ENCODE measurements at places on chromosomes 1 and 21.

GRCh38 chr1:110672001-110672752, 2.6 kb downstream of the KCNA3 start:
- peak; percentile 61 for DNase-seq

- DNase-seq: no peak
Measured at GRCh38 chr1:43067233-43067745, 104.8 kb downstream of the EBNA1BP2 start.

DNA sequence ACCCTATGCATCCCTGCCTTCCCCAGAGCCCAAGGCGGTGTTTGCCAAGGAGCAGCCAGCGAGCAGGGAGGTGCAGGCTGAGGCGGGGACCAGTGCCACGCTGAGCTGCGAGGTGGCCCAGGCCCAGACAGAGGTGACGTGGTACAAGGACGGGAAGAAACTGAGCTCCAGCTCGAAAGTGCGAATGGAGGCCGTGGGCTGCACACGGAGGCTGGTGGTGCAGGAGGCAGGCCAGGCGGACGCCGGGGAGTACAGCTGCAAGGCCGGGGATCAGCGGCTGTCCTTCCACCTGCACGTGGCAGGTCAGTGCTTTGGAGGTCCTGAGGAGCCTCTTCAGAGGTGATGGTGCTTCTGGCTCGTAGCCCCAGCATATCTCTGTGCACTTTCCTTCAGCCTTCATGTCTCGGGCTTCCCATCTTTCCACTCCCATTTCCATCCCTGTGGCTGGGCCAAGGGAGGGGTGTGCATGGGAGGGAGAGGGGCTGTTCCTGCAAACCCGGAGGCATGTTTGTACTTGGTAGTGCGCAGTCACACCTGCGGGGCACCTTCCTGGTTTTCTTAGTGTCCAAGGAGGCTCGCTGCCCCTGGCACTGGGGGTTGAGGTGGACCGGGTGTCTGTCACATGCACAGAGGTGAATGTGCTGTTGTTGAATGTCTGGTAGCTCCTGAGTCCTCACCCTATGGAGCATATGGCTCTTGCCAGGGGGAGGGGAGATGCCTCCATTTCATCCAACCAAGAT, 56.4 kb downstream of the OBSCN start:
- DNase-seq: no peak

- DNase-seq: no peak
Measured at GRCh38 chr1:182785181-182785580, 4.4 kb upstream of the NPL start.

- no peak for DNase-seq
Measured at GRCh38 chr1:17629460-17629859, 90.0 kb downstream of the ARHGEF10L start.

DNA sequence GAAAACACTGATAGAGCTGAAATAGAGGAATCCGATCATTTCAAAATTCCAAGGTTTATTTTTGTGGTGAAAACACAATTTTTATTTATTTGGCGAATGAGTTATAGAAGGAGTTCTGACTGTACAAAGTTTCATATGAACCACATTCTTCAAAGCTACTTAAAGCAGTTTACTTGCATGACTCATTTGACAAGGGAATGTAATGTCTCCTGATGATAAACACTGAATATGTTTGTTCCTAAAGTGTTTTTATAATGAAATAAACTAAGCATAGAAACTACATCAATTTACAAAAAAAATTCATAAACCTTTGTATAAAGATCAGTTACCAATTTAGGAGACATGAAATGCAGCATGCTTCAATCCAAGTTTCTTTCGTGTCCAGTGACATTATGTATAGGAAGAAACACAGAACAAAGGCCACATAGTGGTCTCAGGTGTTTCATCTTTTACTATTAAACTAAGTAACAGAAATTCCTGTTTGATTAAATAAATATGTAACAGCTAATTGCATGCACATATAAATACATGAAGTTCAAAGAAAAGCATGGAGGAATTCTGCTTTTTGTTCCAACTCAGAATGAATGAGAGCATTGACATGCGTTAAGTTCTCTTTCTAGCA, 2.5 kb downstream of the PRKACB start:
- DNase-seq: no peak

- no peak for DNase-seq
Measured at GRCh38 chr1:100921110-100921706, 25.3 kb downstream of the SLC30A7 start.

DNA sequence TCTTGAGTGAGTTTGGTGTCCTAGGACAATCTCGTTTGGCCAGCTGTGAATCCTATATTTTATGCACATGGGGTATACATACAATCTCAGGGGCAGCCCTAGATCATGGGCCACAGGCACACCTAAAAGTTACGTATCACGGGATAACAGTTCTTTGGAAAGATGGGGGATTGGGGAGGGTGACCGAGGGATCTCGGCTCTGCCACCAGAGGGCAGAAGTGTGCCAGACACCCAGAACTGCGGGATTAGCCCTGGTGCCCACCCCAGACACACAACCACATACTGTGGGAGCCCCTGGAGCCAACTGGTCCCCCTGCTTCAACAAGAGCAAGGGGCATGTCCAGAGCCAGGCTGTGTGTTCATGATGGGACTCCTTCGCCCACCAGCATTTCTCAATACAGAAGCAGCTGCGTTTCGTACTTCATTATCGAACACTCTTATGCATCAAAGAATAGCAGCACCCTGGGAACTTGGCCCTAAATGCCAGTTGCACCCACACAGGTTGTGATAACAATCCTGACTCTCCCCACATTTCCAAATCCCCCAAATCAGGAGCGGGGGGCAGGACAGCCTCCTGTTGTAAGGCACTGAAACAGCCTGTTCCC, 37.4 kb downstream of the TMCO4 start:
- no peak for DNase-seq

GRCh38 chr1:17759114-17759513, 4.0 kb downstream of the ACTL8 start:
- DNase-seq: no peak

DNA sequence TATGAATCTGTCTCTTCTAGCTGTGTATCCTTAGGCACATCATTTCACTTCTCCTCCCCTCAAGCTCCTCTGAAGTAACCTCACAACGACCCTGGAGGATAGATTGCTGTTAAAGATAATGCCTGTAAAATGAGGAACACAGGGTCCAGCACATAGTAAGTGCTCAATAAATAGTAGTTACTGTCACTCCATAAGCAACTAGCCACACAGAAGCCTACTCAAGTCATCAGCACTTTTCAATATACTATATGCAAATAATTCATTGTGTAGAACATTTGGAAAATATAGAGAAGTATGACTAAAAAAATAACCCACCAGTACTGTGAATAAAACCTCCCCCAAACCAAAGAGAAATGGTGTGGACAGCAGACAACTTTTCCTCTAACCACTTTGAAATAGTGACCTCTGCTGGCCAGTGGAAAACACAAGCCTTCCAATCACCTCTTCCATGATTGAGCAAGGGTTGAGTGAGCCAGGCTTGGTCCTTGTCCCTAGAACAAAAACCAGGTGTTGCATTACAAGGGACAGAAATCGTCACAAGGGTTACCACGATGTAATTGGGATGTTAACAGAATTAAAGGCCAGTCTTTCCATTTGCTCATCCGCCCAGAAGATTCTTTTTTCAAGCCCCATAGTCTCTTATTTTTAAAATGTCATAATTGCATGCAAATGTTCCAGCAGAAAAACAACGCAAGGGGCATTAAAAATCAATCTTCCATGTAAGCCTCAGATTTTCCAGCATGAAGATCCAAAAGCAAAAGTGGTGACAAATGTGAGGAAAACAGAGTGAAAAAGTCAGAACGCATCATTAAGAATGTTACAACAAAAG, 15.7 kb upstream of the GLIS1 start:
- no peak for DNase-seq

- DNase-seq: peak; percentile 4
Measured at GRCh38 chr1:200979574-200980451, 43.7 kb downstream of the KIF21B start.

- no peak for DNase-seq
Measured at GRCh38 chr1:2133879-2134215, 60.7 kb downstream of the FAAP20 start.

DNA sequence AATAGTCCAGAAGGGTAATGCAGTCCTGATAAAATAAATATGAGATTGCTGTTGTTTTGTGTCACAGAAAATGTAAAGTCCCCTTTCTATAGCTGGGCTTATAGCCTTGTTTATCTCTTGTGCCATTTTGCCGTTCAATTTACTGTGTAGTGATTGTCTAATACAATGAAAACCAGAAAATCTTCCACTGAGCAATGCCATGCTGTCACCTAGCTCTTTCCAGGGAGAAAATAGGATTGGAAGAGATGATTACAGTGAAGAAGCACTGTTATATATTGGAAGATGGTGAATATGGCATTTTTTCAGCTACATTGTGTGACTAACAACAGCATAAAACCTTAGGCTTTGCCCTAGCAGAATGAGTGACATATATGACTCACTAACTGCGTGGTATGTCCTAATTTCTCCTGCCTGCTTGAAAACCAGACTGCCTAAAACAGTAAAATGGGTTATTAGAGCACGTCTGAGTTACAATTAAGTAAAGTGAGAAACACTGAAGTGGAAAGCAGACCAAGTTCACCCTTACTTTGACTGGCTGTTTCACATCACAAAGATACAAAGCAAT, 332.4 kb upstream of the ZP4 start:
- DNase-seq: no peak

DNA sequence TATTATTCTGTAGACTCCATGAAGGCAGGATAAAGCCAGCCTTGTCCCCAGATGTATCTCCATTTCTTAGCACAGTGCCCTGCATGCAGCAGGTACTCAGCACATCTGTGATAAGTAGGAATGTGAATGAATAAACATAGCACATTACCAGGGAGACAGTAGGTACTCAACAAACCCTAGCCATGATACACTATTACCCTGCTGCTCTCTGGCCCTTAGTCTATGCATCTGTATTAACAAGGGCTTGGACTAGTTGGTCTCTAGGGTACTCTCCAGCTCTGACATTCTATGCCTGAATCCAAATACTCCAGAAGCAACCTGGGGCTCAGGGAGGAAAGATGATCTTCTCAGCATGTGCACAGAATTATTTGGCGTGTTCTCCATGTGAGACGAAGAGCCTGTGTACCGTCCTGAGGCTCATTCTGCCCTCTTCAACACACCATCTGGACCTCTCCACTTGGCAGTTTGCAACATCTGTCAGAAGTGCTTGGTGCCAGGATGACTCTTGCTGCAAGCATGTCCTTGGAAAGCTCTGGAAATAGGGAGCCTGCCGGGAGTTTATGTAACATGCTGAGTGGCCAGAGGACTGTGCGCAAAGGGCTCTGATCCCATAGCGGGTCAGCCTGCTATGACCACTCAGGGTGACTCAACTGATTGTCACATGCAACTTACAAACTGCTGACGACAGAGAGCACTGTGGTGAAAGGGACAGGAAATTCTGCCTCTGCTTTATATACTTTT, 228.2 kb upstream of the USP24 start:
- DNase-seq: no peak
